ENCODE measurements at places on chromosomes 12 and 14. TPM values are rescaled to one million over a fixed set of nuclear protein-coding genes. Genes with fewer than 3 reads are reported as not detected.

TAS2R43 gene
- polyA plus RNA-seq: not detected

TMEM260 gene
- polyA plus RNA-seq: 39.8 TPM

LRRC43 gene
- 8.2 TPM for polyA plus RNA-seq

BEGAIN gene
- 1.7 TPM for polyA plus RNA-seq

MANSC4 gene
- 0.21 TPM for polyA plus RNA-seq

KCNH3 gene
- 3.9 TPM for polyA plus RNA-seq

CHGA gene
- 0.60 TPM for polyA plus RNA-seq

OR6C3 gene
- not detected for polyA plus RNA-seq

- no peak for DNase-seq
Observed at GRCh38 chr12:88300931-88301330, 158.8 kb downstream of the TMTC3 start.

DNA sequence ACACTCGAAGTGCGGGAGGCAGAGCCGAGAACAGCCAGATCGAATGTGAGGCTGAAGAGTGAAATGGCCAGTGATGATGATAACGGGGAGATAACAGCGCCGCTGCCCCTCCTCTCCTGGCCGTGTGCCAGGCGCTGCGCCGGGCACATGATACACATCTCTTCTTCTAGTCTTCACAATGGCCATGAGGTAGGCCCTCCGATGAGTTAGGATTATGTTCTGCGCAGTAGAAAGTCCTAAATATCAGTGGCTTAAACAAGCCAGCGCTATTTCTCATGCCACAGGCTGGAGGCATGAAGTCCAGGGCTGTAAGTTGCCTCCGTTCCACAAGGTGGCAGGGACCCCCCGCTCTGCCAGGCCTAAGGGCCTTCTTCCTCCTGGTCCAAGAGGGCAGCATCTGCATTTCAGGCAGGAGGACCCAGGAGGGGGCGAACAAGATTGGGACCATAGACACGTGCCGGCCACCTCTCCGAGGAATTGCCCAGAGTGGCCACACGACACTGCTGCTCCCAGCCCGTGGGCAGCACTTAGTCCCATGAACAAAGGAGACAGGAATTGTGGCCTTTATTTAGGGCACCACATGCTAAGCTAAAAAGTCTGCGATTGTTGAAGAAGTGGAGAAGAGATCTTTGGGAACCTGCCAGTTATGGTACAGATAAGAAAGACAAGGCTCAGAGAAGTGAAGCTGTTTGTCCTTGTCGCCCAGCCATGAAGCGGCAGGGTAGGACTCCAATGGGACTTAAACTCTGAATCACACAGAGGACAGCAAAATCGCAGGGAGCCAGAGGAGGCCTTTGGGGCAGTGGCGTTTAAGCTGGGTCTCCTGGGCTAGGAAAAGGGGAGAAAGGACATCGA, 10.9 kb upstream of the HVCN1 start:
- no peak for DNase-seq

GRCh38 chr14:34951286-34951685, 31.5 kb upstream of the SRP54 start:
- no peak for DNase-seq

DNA sequence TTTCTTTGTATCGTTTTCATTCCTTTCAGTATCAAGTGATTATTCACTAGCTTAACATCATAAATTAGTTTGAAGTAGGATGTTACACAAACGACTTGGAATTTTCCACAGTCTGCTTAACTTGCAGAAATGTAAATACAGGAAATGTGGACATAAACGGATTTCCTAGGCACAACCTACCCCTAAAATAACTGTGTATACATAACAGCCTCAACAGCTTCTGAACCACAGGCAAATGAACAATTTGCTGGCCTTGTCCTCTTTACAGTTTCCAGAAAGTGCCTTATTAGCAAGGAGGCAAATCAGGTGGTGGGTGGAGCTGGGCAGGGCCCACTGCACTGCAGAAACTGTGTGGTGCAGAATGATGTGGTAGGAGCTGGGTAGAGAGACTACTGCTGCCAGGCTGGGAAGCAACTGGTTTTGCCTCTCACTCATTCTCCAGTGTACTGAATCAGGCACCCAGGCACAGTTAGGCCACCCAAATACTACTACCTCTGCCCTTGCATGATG, 14.1 kb downstream of the DRAM1 start:
- DNase-seq: no peak

- DNase-seq: no peak
Observed at GRCh38 chr12:52434760-52435530, 774 bp upstream of the KRT75 start.

- DNase-seq: no peak
Observed at GRCh38 chr14:31590206-31590605, 29.0 kb downstream of the NUBPL start.

GRCh38 chr14:95088665-95089064, 68.7 kb downstream of the DICER1 start:
- no peak for DNase-seq

DNA sequence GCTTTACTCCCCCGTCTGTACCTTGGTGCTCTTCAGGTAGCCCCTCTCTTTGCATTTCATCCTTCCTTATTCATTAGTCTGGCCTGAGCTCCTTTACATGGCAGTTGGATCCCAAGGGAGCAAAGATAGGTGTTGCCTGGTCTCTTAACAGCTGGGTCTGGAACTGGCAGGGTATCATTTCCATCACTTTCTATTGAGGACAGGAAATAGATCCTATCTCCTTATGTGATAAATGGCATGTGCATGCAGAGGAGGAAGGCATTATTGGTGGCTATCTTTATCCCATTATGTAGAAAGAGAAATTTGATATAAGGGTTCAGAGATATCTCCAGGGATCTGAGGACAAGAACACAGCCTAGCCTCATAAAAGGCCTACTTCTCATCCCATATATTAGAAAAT, 54.6 kb upstream of the OAS1 start:
- DNase-seq: no peak

DNA sequence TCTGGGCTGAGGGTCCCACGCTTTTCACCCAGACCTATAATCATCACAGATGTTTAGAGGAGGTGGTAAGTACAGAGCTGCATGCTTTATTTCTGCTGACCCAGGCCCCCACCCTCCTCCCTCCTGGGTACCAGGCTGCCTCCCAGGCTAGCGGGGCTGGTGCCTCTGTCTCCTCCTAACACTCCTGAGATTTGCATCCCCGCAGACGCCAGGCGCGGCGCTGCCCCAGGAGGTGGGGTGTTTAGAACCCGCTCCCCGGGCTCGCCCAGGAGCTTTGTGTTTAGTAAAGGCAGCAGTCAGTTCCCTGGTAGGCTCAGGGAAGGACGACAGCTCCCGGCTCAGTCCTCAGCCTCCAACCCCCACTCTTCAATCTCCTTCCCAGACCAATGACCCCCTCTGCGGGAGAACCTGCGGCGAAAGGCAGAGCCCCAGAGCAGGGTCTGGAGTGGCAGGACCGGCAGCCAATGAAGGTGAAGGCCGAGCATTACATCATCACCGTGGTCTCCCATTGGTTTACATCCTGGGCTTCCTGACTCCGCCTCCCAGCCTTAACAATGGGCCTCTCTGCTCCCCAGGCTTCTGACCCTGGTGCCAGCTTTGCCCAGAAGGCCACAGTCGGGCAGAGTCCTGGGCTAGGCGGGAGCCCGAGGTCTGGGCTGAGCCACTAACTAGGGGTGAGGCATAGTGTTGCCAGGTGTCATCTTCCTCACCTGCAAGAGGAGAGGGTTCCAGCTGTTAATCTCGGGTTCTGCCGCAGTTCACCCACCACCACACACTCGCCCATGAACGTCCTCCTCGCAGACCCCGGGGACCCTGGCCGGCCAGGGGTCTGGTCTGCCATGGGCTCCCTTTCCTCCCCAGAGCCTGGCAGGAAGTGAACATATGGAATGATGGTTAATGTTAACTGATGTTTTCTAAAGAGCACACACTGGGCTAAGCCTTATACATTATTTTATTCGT, 57.5 kb downstream of the CALM1 start:
- peak; percentile 82 for DNase-seq

- DNase-seq: no peak
Observed at GRCh38 chr12:123149501-123150274, 1.2 kb downstream of the PITPNM2 start.

Measured in left renal cortex interstitium (tissue), 4 donors.